ENCODE measurements at places on chromosomes 3 and 15.

- no peak for DNase-seq
These were observed 34.5 kb upstream of the NFKBIZ start for GRCh38 chr3:101814835-101815234.

DNA sequence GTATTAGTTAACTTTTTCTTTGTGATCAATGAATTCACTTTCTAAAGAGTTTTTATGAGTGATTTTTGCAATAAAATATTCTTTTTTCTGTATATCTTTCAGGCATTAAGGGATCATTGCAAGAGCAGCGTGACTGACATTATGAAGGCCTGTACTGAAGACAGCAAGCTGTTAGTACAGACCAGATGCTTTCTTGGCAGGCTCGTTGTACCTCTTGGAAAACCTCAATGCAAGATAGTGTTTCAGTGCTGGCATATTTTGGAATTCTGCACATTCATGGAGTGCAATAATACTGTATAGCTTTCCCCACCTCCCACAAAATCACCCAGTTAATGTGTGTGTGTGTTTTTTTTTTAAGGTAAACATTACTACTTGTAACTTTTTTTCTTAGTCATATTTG is 24.4 kb downstream of the SELENOT start:
- no peak for DNase-seq

GRCh38 chr15:42273900-42274701 is 868 bp upstream of the TMEM87A start:
- peak; percentile 6 for DNase-seq

GRCh38 chr15:101192081-101192480 is 59.8 kb downstream of the CHSY1 start:
- DNase-seq, result no peak

GRCh38 chr3:1235526-1236120 is 142.8 kb downstream of the CNTN6 start:
- DNase-seq, result no peak

- peak; percentile 62 for DNase-seq
These were observed at the start of gene CGNL1 for GRCh38 chr15:57375827-57376695. Gene CGNL1 (plus strand): TSS chr15:57376505. CDS start chr15:57438000, 61,495 bp downstream.

- peak; percentile 48 for DNase-seq
These were observed 545 bp upstream of the RFX7 start for GRCh38 chr15:56244038-56244810.

- no peak for DNase-seq
These were observed 36.5 kb downstream of the DAPK2 start for GRCh38 chr15:64009798-64010261.

DNA sequence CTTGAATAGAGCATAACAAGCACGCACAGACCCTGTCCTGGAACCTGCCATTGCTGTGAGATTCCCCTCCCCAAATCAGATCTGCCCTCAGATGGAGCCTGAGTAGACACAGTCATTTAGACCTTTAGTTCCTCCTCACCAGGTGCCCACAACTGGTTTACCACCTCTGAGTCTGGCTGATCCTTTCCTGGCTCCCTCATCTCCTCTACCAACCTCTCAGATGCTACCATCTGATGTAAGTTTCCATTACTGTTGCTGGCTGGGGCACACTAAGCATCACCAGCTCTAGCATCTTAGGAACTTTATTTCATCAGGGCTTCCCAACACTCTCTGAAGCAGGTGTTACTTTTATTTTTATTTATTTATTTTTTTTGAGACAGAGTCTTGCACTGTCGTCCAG is 288.3 kb downstream of the TLE3 start:
- no peak for DNase-seq

GRCh38 chr3:33447958-33448357 is 7.8 kb upstream of the UBP1 start:
- DNase-seq, result no peak

GRCh38 chr15:37135225-37135624 is 34.9 kb upstream of the MEIS2 start:
- no peak for DNase-seq

DNA sequence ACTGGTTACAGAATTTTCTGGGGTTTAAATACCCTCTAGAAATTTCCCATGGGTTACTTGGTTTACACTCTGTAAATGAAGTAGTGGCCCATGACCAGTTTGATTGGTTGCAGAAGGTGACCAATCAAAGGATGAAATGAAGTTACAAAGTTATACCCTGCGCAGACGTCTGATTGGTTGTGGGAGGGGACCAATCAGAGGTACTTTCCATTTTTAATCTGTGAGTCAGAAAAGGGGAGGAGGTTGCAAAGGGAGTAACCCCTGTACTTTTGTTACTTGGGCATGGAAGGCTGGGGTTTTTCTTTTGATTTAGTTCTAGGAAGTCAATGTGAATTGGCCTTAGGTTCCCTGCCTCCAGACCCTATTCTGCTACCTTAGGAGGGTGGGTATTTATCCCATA is 18.7 kb upstream of the APH1B start:
- DNase-seq, result no peak

DNA sequence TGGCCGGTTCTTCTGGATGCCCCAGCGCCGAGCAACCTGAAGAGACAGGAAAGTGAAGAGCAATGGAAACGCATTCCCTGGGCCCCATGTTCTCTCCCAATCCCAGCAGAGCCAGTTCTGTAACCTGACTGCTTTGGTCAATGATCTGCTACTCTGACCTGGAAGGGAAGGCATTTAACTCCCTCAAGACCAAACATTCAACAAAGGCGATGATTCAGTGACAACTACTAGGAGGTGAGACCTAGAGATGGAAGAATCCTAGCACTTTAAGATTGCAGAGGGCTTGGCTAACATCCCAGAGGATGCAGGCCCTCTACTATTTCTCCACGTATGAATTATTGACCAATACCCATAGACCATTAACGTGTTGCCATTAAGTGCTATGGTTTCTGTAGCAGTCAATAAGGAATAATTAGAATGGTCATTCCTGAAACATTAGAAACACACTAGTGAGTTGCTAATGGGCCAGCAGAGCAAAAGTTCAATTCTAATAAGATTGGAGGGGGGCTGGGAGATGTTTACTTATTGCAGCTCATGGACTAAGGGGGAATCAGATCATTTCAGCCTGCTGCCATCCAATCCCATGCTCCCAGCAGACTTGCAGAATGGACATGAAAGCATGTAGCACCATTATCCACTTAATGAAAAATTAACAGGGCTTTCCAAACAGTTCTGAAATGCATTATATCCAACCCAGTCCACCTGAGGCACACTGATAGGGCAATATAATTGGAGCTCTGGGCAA is 56.6 kb downstream of the ETV5 start:
- no peak for DNase-seq

- no peak for DNase-seq
These were observed 73.1 kb upstream of the COL8A1 start for GRCh38 chr3:99565331-99565730.

DNA sequence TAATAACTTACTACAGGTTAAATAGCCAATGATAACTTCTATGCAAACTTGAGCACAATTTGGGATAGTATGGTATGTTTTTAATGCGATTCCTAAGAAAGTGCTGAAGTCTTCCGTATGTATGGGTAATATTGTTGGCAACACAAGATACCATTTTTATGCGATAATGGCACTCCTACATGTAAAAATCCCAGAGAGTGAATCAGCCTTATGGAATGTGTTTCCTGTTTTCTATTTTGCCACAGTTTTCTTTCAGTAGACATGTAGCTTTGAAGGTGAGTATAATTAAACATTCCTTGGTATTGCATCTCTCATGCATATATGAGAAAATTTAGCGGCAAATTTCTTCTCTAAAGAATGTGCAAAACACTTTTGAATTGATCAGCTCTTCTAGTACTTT is 396.8 kb upstream of the AZI2 start:
- no peak for DNase-seq

DNA sequence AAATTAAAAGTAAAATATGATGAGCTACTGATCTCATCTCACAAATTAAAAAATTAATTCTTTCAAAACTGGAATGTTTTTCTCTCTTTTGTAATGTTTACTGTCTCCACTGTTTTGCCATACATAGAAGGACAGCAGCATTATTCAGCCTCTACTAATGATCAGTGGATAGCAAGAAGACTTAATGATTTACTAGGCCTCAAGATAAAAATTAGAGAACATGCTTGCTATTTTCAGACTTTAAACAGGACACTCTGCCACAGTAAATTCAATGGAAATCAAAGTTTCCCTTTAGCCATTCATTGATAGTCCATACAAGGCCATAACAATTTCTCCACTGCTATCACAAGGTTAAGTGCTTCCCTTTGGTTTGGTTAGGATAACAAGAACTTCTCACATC is 129.4 kb downstream of the TMCC1 start:
- no peak for DNase-seq

GRCh38 chr3:32137870-32138269 is 31.4 kb downstream of the GPD1L start:
- no peak for DNase-seq

GRCh38 chr3:72412340-72412956 is 435.8 kb downstream of the SHQ1 start:
- no peak for DNase-seq

DNA sequence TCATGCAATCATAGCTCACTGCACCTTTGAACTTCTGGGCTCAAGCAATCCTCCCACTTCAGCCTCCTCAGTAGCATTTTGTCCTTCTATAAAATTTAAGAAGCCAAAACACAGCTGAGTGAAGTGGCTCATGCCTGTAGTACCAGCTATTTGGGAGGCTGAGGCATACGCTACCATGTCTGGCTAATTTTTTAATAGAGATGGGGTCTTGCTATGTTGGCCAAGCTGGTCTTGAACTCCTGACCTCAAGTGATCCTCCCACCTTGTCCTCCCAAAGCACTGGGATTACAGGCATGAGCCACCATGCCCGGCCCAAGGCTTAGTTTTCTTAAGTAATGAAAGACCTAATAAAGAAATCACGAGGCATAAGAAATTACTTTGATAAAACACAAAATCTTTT is 14.7 kb upstream of the FNDC3B start:
- no peak for DNase-seq

GRCh38 chr15:30030345-30030744 is 52.4 kb upstream of the GOLGA8J start:
- no peak for DNase-seq

DNA sequence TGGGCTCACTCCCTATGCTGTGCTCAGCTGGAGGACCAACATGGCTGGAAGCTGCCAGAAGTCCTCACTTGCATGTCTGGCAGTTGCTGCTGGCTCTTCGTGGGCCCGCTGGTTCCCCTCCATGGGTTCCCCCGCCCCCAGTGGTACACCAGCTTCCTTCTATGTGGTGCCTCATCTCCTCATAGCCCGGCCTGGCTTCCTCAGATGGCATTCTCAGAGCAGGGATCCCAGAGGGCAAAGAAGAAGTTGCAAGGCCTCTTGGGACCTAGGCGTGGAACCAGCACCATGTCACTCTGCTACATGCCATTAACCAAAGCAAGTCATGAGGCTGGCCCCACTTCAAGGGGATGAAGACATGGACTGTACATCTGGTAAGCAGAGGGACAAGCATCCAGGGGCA is 2.9 kb upstream of the CFAP92 start:
- DNase-seq, result no peak

GRCh38 chr15:100093211-100094126 is 248.3 kb downstream of the ADAMTS17 start:
- no peak for DNase-seq

- DNase-seq, result no peak
These were observed 48.1 kb downstream of the APBA2 start for GRCh38 chr15:28933710-28934445.

GRCh38 chr3:171347301-171348039 is 112.7 kb downstream of the TNIK start:
- no peak for DNase-seq

GRCh38 chr15:64528871-64529270 is 68.5 kb downstream of the ZNF609 start:
- DNase-seq, result no peak

DNA sequence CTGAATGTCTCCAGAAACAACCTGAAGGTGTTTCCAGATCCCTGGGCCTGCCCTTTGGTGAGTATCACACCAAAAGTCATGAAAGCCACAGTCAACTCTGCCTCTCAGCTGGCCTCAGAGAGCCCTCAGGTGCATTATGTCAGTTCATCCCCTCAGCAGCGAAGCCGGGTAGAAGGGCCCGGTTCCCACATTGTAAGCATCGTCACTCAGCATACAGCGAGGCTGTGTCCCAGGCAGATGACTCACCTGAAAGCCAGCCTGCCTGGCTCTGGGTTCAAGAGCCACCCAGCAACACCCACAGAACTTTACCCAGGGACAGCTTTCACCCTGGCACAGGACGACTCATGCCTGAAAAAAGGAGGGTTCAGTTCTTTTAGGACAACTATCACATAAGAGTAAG is 91.6 kb downstream of the LRRK1 start:
- no peak for DNase-seq

DNA sequence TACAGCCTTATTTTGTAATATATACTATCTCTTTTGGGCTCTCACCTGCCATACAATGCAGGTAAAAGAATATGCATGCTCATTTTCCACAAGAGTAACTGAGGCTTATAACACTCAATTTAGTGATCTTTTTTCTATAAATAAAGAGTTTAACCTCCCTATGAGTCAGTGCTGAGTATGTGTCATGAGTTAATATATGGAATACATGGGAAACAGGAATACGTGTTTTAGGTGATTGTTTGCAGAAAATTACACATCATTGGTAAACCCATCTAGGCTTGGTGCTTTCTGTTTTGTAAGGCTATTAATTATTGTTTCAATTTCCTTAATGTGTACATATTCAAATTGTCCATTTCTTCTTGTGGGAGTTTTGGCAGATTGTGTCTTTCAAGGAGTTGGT is 411.3 kb downstream of the GRM7 start:
- DNase-seq, result no peak

DNA sequence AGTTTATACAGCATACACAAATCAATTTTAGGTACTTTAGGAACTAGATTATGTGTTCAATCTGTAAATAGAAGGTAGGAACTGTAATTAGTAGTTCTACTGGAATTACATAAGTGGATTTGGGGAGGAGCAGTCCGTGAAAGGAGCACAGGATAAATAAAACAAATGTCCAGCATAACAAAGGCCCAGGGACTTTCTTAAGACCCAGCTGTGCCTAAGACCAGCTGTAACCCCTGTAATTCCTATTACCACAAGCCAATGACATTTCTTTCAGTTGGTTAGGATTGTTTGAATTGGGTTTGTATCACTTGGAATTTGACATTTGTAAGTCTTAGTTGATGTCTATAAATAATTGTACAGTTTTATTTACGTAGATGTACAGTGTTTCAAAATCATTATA is 4.8 kb upstream of the ZBTB20 start:
- no peak for DNase-seq

DNA sequence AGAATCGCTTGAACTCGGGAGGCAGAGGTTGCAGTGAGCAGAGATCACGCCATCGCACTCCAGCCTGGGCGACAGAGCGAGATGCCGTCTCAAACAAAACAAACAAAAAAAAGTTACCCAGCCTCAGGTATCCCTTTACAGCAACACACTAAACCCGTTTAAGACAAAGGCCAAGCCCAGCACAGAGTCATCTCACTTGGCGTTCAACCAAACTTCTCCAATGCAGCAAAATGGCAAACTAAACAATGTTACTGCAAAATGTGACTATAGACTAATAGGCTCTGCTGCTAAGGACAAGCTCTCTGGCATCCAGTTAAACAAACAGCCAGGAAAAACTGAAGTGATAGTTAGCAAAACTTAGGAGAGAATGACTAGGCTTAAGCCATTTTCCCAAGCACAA is 6.4 kb upstream of the FAM219B start:
- no peak for DNase-seq

Data from endothelial cell (in vitro differentiated cells).